Pons (tissue), 1 donor: ENCODE measurements at places on chromosomes 16 and 17.

DNA sequence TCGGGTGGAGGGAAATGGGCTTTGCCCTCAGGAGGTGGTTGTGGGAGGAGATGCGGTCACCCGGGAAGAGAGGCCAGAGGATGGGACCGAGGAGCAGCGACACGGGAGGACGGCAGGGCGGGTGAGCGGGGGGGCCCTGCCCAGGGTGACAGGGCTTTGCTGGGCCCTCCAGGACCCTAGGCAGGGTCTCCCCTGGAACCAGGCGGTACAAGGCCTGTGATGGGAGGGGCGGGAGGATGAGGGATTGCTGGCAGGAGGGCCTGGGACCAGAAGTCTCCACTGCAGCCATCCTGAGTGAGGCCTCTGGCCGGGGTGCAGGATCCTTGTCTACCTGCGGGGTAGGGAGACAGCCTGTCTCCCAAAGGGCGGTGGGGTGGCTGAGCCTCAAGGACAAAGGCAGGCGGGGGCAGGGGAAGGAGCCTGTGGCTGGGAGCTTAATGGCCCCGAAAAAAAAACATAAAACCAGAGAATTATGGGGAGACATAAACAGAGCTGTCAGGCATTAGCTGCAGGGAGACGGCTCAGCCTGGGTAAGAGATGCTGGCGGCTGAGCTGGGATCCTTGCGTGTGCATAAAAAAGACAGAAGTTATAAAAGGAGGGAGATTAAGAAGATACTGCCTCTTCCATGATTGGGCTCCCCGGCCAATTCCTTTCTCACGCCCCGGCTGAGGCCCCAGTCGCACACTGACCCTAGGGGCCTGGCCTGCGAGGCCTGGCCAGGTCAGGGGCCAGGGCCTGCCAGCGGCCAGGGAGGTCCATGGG is 66.7 kb downstream of the SREBF1 start:
- no peak for DNase-seq

DNA sequence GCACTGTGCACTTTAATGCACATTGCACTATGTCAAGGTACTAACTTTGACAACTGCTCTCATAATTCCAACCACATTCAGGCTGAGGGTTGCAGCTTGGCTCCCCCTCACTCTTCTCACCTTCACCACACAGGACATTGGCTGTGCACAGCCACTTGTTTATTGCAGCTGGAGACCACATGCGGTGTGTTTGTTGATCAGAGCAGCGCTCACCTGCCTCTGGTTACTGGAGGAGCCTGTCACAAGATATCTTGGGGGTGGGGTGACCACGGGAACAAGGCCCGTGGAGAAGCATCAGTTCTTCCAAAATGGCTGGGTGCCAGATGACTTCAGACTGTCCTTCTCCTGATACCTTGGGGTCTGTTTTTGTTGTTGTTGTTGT is 10.6 kb upstream of the CCL5 start:
- no peak for DNase-seq

DNA sequence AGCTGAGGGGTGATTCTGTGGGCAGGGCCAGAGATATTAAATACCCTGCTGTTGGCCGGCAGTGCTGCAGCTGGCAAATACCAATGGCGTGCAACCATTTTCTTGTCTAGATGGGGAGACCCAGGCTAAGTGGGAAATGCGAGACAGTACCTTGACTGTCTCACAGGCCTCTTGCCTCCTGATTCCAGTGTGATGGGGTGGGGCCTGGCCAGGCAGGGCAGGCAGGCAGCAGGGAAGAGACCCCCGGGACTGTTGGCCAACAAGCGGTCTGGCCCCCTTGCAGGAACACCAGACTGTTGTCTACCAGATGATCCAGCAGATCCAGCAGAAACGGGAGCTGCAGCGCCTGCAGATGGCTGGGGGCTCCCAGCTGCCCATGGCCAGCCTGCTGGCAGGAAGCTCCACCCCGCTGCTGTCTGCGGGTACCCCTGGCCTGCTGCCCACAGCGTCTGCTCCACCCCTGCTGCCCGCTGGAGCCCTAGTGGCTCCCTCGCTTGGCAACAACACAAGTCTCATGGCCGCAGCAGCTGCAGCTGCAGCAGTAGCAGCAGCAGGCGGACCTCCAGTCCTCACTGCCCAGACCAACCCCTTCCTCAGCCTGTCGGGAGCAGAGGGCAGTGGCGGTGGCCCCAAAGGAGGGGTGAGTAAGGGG is 5.7 kb upstream of the CISD3 start:
- DNase-seq = peak; percentile 86

GRCh38 chr16:80573700-80574120 is 32.9 kb downstream of the DYNLRB2 start:
- no peak for DNase-seq
